ENCODE measurements at places on chromosomes 1 and 21. TPM values are rescaled to one million over a fixed set of nuclear protein-coding genes. Genes with fewer than 3 reads are reported as not detected.

Gene PLCH2
- total RNA-seq = not detected

Gene FAM177B
- total RNA-seq = not detected

Gene ALX3
- total RNA-seq = not detected

Gene KRTAP13-2
- not detected for total RNA-seq

Gene SLC35D1
- total RNA-seq = 2.8 TPM

Gene CD1C
- not detected for total RNA-seq

Gene LIN28A
- 0.05 TPM for total RNA-seq

Gene LDLRAD1
- total RNA-seq = not detected

Gene BTBD8
- 2.4 TPM for total RNA-seq

Gene SLC9C2
- not detected for total RNA-seq

Gene KRTAP21-2
- not detected for total RNA-seq

Gene ADORA1
- total RNA-seq = 8.6 TPM

Gene GABPA
- total RNA-seq = 16.1 TPM

Gene LCE1F
- not detected for total RNA-seq

Gene PLA2G2D
- not detected for total RNA-seq

Gene HES3
- total RNA-seq = not detected

Gene MYOG
- not detected for total RNA-seq

Gene ELF3
- total RNA-seq = 0.58 TPM

Gene AJAP1
- total RNA-seq = 1.5 TPM

Measured in glomerular endothelial cell (primary cell).